Stimulated activated CD4-positive, alpha-beta T cell treated with anti-CD3 and anti-CD28 coated beads, Interleukin-4, amount 100 ng/mL, for 24 hours (primary cell): ENCODE measurements at places on chromosomes 7 and 10.

DNA sequence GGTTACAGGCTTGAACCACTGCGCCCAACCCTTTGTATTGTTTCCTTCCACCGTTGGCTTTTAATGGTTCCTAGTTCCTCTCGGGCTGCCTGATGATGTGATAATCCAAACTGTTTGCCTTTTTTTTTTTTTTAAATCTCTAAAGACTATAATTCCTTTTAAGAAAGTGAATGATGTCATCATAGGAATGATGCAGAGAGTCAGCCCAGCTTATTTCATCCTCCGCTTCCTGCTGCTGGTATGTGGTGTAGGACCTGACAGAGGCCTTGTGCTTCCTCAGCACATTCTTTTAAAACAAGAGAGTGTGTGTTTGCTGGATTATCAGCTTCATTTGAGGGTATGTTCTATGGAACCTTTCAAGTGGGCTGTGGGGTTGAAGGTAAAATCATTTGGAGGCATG is 241.4 kb downstream of the LRMDA start:
- no peak for DNase-seq

- DNase-seq = no peak
These were observed 27.3 kb downstream of the STN1 start for GRCh38 chr10:103890688-103891087.

GRCh38 chr7:134777470-134777869 is 2.0 kb upstream of the CALD1 start:
- no peak for DNase-seq

GRCh38 chr10:110303681-110304080 is 1.0 kb downstream of the SMNDC1 start:
- DNase-seq = no peak

- no peak for DNase-seq
These were observed 69.1 kb downstream of the SLIT1 start for GRCh38 chr10:97116462-97117162.

DNA sequence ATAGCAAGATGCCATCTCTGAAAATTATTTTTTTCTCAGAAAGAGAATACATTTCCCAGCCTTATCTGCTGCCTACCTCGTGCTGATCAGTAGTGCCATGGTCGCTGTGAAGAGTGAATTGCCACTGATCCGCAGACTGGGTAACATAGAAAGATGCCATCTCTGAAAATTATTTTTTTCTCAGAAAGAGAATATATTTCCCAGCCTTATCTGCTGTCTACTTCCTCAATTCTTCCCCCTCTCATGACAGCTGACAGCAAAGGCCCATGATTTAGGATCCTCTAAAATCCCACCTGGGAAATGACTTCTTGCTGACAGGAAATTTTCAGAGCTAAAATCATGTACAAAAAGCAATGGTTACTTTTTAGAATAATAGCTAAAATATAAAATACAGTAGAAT is 92.5 kb upstream of the AHR start:
- DNase-seq = no peak
